ENCODE measurements at places on chromosomes 1 and 21.

- DNase-seq: no peak
Observed at GRCh38 chr21:29187944-29188343, 57.5 kb downstream of the MAP3K7CL start.

DNA sequence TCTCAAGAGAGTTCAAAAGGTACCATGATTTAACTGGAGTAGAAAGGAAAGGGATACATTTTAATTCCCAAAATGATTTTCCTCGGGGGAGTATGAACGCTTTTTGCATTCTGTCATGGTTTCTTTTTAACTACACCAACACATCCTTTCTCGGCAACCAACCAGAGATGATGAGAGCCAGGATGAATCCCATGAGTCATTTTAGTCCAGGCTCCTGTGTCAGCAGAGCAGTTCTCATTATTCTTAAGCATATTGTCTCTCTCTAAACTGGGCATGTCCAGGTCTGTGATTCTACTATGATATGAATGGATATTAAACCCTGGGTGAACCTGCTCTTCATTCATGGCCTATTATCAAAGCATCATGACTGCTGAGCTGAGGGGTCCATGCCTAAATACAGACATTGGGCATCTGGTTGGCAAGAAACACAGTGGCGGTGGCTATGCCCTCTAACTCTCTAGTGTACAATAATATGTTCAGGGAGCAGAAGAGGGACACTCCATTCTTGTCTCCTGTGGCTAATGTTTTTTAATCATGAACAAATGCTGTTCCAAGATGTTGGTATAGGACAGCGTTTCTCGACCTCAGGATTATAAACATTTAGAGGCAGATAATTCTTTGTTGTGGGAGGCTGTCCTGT, 124.3 kb upstream of the ESRRG start:
- DNase-seq: no peak

DNA sequence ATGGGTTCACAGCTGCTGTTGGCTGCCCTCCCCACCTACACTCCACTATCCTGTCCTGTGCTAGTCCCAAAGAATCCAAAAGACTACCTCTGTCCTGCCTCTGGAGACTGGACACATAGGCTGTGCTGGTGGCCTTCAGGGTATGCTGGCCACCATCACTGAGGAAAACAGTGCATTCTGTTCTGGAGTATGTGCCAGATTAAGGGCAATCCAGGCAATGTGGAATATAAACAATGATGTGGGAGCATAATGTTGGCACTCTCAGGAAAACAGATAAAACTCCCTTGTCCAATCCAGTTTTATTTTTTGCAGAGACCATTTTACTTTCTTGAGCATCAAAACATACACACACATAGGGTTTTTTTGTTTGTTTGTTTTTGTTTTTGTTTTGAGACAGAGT, 94.3 kb downstream of the GLUL start:
- DNase-seq: no peak

GRCh38 chr1:232211149-232211548, 418.8 kb downstream of the SIPA1L2 start:
- no peak for DNase-seq

- no peak for DNase-seq
Observed at GRCh38 chr1:170678027-170678600, 14.2 kb downstream of the PRRX1 start.

GRCh38 chr1:154478639-154479038, 23.4 kb upstream of the TDRD10 start:
- DNase-seq: no peak

- DNase-seq: no peak
Observed at GRCh38 chr1:230040440-230040839, 26.6 kb upstream of the GALNT2 start.

DNA sequence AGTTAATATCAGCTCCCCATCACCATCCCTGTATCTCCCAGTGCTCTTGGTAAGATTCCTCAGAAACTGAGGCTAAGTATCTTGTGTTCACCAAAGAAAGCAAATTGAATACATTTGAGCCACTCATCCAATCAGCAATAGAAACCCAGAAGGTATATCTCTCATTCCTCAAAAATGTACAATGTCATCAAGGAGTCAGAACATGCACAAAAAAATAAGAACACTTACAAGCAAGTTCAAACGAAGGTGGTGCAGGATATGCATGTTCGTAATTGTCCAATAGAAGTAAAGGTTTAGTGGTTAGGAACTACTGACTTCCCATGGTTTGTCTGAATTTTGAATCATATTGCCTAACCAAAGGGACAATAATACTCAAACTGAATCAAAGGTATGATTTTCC, 24.3 kb downstream of the RXRG start:
- DNase-seq: no peak

DNA sequence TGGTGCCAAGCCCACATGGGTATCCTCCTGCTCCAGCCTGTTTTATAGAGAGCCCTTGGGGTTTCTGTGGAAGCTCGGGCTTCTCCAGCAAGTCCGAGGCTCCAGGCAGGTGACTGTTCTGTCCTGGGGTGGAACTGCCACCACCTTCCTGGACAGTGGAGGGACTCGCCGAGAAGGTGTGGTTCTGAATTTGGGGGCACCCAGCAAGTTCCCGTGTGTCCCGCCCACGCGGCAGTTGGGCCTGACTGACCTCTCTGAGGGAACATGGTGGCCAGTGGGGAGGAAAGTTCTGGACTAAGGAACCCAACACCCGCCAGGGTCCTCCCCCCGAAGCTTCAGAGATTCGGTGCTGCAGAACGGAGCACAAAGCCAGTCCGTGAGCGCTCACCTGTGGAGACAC, 158.1 kb upstream of the C1orf174 start:
- no peak for DNase-seq

DNA sequence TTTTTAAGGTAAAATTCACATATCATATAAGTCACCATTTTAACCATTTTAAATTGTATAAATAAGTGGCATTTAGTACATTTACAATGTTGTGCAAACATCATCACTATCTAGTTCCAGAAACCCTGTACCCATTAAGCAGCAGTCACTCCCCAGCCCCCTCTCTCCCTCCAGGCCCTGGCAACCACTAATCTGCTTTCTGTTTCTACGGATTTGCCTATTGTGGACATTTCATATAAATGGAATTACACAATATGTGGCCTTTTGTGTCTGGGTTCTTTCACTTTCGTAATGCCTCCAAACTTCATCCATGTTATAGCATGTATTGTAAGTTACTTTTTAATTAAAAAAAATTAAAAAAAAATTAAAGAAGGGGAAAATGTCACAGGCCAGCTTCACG, 58.0 kb upstream of the RAB3GAP2 start:
- no peak for DNase-seq

DNA sequence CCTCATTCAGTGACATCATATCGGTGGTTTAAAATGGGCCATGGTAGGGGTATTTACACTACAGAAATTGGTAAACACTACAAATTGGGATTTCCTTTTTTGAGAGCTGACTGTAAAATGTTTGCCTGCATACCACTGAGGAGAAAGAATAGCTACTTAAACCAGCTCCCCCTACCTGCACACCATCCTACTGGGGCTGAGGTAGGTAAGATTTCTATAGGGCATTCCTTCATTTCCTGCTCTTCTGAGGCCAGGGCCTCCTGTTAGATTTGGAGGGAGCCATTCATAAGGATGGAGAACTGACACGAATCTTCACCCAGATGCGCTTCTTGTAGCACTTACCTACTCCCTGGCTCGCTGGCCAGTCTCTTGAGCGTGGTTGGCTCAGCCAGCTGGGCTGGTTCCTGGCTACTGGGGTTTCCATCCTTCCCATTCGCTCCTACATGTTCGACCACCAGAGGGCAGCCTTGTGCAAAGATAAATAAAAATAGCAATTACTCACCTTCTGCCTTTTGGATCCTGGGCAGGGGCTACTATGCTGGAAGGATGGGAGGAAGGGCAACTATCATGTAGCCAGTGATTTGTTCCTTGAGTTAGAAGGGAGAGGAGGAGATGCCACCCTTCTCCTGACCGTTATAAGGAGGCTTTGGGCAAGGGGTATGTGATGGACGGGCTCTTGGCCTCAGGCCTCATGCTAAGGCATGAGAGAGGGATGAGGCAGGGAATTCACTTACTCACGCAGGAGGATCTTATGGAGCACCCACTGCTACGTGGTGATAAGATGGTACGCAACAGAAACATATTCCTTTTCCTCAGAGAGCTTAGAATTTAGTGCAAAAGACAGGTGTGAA, 10.7 kb downstream of the OPTC start:
- DNase-seq: peak; percentile 64

- DNase-seq: no peak
Observed at GRCh38 chr1:79663916-79664315, 657.4 kb upstream of the ADGRL4 start.

DNA sequence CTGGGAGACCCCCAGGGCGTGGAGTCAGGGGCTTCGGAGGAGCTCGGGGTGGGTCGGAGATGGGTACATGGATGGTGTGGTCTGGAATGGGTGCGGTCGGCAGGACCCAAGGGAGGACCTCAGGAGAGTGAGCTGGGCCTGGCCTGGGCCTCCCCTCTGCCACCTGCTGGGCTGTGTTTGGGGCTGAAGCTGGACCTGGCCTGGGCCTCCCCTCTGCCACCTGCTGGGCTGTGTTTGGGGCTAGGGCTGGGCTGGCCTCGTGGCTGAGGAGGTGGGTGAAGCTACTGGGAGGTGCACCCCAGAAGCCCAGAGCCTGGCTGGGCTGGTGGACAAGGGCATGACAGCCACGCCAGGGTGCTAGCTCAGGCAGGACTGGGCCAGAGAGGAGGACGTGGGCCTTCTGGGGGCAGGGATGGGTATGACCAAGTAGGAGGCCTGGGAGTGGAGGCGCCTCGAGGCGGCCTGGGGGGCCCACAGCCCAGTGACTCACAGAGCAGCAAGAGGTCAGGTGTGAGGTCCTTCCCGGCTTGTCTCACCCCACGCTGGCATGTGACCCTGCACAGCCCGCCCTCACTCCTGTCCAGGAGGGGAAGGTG, 14.5 kb downstream of the SAMD11 start:
- DNase-seq: no peak

DNA sequence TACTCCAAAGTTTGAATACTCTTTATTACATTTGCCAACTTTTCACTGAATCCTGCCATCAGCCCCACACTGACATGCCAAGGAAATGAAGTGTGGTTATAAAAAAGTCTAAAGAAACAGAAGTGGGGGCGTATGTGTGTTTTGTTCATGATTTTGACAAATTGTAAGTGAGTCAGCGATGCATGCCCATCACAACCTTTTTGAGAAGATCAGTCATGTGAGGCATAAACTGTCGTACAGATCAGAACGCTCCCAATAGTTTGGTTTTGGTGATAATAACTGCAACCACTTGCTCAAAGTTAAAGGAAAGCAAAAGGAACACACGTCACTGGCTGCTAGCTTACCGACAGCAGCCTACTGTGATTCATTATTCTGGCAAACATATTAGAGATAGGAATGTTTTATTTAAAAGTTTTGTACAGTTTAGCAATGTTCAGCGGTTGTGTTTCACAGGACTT, 95.6 kb downstream of the RGS2 start:
- no peak for DNase-seq

DNA sequence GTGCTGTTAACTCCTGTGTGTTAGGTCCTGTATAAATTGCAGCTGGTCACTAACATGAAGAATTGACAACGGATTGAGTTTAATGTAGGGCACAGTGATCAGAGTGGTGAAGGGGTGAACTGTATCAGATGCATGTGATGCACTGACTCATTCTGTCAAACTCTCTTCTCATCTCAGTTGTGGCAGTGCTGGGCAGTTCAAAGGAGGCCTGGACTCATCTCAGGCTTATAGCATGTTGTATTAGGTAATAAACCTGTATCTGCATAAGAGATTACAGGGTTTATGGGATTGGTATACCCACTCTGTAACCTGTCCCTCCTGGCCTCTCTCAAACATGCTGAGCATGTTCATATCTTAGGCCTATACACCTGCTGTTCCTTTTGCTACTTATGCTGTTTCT, 12.4 kb upstream of the GBP3 start:
- DNase-seq: no peak

- DNase-seq: no peak
Observed at GRCh38 chr1:53511323-53511932, 52.2 kb downstream of the DMRTB1 start.

DNA sequence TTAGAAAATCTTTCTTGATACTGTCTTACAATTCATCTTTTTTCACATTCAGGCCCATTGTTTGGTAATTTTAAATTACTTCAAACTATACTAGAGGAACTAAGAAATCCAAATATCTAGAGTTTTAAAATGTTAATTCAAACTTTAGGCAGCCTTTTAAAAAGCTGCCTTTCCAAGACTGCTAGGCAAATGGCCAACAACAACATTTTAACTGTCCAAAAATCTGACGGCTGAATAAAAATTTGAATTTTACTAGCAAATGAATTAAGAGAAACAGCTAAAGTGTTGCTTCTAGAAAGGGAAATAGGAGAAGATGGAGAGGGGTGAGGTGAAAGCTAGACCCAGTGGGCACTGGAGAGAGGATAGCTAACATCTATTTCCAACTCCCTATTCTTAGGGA, 17.2 kb downstream of the DPYD start:
- DNase-seq: no peak

DNA sequence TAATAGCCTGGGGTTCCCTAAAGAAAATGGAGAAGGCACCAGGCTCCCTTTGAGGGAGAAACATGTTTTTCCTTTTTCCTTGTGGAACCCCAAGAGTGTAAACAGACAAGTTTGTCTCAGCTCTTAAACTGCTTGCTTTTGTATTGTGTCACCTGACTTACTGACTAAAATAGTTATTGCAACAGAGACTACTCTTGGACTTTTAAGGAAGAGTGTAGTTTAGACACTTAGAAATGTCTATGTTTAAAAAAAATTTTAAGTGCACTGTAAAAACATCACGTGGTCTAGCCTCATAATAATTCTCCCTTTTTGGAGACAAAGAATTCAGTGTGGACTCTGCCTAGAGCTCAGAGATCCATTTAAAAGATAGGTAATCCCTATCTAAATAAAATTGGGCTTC, 141.1 kb downstream of the TRIM33 start:
- DNase-seq: no peak

DNA sequence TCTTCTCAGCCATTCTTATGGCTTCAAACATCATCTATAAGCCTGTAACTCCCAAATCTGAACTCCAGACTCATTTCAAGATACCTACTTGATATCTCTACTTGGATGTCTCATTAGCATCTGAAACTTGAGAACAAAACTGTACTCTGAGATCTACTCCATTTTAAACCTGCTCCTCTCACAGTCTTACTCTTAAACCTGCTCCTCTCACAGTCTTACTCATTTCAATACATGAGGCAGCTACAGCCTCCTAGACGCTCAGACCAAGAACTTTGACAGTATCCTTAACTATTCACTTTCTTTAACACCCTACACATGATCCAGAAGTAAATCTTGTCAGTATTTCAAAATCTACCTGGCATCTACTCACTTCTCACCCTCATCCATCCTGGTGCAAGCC, 54.3 kb downstream of the NBPF6 start:
- DNase-seq: no peak

GRCh38 chr1:247241691-247242090, 14.2 kb upstream of the VN1R5 start:
- no peak for DNase-seq

GRCh38 chr21:24897883-24898282, 709.4 kb downstream of the MRPL39 start:
- no peak for DNase-seq

DNA sequence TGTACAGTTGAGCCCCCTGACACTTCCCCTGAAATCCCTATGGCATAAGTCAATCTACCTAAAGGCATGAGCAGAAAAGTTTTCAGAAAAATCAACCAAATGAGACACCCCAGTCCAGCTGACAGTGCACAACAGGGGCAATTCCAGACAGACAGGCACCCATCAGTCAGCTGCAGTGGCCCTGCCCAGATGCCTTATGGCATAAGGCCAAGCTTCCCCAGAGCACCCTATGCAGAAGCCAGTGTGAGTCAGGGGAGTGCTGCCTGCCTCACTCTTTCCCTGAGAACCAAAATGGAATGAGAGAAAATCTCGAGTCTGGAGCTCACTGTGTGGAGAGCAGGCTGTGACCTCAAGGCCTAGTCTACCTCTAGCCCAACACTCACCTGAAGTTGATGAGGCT, 38.1 kb downstream of the MRAP start:
- DNase-seq: no peak
